ENCODE measurements at places on chromosomes 5 and 9.

- DNase-seq = no peak
Observed at GRCh38 chr5:52190737-52191136, 597.0 kb upstream of the ITGA1 start.

- no peak for DNase-seq
Observed at GRCh38 chr9:35618854-35619799, 914 bp upstream of the CD72 start.

DNA sequence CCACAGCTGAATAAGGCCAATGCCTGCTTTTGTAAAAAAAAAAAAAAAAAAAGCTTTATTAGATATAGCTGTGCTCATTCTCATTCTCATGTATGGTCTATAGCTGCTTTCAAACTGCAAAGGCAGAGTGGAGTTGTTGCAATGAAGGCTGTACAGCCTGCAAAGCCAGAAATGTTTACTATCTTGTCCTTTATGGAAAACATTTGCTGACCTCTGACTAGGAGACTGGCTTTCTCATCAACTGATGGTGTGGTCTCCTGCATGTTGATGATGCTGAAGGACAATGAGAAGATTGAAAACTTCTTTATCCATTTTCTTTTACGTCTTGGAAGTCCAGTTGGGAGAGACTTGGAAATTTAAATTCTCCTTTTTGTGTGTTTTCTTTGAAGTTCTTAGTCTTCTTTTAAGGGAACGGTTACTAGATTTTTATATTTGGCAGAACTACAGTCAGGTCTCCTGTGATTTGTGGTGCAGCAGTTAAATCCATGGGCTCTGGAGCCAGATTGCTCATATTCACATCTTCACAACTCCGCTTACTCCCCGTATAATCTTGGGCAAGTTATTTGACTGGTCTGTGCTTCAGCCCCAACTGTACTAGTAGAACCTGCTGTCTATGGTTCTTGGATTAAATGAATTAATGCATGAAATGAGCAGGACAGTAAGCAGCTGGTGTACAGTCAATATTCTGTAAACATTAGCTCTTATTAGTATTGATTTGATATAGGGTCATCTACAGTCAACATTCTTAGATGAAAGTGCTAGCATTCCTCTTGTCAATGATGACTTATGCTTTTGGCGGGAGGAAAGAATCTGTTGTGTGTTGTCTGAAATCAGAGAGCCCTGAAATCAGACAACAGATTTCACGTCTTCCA is 39.7 kb upstream of the BASP1 start:
- DNase-seq = no peak

DNA sequence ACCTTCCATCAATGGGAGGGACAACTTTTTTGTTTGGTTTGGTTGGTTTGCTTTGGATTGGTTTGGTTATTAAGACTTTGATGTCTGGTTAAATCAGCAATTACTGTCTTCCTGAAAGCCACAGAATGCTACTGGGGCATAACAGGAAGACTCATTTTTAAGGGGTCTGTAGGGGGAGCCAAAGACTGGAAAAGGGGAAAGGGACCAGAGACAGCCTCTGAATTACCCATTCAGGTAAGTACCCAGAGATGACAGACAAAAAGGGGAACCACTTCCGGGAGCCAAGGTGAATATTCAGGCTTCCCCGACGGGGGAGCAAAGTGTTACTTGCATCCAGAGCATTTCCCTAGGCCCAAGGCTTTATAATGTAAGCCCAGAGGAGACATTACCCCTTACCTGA is 4.6 kb upstream of the FEM1C start:
- no peak for DNase-seq

- DNase-seq = no peak
Observed at GRCh38 chr5:89270901-89271300, 387.9 kb upstream of the MEF2C start.

GRCh38 chr9:123571240-123571639 is 215.2 kb downstream of the CRB2 start:
- no peak for DNase-seq

GRCh38 chr9:21801683-21802417 is 586 bp upstream of the MTAP start:
- DNase-seq = peak; percentile 82

DNA sequence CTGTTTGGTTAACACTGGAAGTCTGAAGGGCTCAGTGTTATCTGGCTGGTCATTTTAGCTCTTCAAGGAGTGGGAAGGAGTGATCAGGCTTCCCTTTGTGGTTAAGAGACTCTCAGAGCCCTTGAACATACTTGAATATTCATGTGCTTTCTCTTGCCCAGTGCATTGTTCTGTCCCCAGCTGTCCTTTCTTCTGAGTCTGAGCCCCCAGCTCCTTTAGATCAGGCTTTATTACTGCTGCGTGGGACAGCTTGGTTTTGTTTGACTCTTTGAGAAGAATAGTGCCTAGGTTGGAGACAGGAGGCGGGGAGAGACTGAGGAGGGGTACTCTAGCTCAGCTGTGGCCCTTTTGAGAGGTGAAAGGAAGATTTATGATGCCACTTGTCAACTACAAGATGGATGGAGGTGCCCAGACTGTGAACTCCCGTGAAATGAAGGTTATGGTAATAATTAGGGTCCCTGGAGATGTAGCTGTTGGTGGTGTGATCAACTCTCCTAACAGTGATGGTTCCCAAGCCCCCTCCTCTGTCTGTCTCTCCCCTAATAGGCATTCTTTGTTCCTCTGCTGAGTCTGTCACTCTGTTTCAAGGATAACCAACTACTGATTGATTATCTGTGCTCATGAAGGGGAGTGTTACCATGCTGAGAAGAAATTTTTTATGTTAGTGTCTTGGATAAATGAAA is 83.1 kb upstream of the GLRA1 start:
- DNase-seq = no peak

DNA sequence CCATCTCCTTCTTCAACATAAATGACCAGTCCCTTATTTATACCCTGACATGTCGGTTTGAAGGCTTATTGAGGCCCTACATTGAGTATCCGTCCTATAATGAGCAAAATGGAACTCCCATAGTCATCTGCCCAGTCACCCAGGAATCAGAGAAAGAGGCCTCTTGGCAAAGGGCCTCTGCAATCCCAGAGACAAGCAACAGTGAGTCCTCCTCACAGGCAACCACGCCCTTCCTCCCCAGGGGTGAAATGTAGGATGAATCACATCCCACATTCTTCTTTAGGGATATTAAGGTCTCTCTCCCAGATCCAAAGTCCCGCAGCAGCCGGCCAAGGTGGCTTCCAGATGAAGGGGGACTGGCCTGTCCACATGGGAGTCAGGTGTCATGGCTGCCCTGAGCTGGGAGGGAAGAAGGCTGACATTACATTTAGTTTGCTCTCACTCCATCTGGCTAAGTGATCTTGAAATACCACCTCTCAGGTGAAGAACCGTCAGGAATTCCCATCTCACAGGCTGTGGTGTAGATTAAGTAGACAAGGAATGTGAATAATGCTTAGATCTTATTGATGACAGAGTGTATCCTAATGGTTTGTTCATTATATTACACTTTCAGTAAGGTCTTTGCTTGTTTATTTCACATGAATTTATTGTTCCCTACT is 38.2 kb upstream of the BTNL3 start:
- DNase-seq = no peak

DNA sequence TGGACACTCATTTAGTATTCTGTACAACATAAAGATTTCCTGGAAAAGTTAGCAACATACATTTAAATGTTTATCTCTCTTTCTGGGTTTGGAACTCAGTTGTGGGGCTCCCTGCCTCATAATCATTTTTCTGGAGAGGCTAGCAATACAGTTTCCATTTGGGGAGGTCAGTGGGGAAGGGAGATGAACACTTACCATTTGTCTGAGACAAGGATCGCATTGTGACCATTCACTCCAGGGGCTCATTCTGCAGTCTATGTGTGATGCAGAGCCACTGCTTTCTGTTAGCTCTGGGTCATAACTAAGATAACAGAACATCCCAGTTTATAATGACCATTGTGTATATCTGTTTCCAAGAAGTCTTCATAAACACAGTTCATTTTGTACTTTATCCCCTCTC is 22.4 kb downstream of the C9 start:
- DNase-seq = no peak

DNA sequence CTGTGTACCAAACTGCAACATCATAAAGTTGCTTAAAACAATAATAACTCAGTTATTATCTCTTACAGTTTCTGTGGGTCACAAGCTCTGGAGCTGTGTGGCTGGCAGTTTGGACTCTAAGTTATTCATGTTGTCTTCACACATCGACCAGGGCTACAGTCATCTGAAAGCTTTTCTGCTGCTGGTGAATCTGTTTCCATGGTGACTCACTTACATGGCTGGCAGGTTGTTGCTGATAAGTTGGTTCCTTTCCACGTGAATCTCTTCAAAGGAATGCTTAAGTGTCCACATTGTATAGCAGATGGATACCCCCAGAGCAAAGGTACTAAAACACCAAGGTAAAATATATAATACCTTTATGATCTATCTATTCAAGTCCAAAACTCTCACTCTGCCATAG is 44.8 kb upstream of the CYLC2 start:
- DNase-seq = no peak

DNA sequence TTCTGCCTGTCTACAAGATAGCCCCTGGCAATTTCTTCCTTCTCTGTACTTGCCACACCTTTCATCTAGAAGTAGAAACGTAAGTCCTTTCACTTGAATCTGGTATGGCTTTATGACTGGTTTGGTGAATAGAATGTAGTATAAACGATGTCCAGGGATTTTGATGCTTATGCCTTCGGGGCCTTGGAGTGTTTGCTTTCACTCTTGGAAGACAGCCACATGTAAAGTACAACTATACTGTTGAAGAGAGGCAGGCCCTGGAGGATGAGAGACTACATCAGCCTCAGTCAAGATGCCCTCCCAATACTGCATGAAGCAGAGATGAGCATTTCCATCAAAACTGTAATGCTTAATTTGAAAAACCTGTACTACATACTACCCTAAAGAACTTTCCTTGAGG is 553.8 kb upstream of the C9orf72 start:
- no peak for DNase-seq

- DNase-seq = no peak
Observed at GRCh38 chr9:117869287-117869686, 165.1 kb downstream of the TLR4 start.

GRCh38 chr5:9781275-9781674 is 151.1 kb upstream of the TAS2R1 start:
- DNase-seq = no peak

- DNase-seq = no peak
Observed at GRCh38 chr9:12818431-12819000, 43.7 kb downstream of the LURAP1L start.

DNA sequence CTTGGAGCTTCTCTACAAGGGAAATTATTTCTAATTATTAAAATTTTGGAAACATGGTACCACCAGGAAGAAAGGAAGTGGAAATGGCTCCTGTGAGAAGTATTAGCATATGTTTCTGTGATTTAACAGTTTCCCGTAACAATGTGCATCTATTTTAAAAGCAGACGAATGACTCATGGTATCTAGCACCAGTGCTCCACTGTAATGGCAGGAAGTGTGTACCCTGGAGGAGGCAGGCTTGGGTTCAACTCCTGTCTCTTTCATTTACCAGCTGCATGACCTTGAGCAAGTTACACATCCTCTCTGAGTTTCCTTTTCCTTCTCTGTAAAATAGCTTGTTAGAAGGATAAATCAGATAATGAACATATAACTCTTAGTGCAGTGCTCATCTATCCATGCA is 41.0 kb upstream of the ANGPTL2 start:
- DNase-seq = no peak

- DNase-seq = no peak
Observed at GRCh38 chr5:69152731-69153130, 14.2 kb upstream of the CCNB1 start.

- DNase-seq = no peak
Observed at GRCh38 chr5:77339337-77339890, 128.9 kb downstream of the PDE8B start.

DNA sequence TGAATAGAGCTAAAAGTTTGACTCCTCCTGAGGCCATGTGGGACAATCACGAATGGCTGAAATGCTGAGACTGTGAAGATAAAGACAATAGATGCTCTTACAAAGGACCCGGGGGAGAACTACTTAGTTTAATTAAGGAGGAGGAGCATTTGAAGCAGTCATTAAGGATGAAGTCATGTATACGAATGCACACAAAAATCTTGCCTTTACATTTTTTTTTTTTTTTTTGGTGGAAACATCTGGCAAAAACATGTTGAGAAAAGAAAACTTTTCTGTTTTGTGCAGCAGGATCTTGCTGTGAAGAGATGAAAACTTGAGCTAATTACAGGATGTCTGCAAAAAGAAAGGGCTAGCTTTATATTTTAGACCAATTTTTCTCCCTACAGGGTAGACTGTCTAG is 42.3 kb upstream of the NR3C1 start:
- no peak for DNase-seq

DNA sequence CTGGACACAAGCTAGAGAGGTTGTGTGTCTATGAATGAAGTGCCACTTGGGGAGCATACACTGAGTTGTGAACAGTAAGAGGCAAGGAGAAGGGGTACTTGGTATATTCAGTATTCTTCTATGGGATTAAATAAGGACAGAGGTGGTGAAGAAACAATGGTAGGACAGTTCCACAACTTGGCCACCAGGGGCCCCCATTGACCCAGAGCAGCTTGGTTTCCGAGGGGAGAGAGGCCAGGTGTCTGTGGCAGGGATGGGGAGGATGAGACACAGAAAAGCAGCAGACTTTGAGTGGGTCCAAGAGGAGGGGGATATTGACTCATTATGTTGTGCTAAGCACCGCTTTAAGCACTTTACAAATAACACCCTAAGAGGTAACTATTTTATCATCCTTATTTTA is 220.6 kb downstream of the MELK start:
- DNase-seq = no peak

GRCh38 chr5:84715091-84715490 is 330.4 kb upstream of the EDIL3 start:
- no peak for DNase-seq

GRCh38 chr5:176995896-176996767 is 10.4 kb downstream of the UIMC1 start:
- no peak for DNase-seq

DNA sequence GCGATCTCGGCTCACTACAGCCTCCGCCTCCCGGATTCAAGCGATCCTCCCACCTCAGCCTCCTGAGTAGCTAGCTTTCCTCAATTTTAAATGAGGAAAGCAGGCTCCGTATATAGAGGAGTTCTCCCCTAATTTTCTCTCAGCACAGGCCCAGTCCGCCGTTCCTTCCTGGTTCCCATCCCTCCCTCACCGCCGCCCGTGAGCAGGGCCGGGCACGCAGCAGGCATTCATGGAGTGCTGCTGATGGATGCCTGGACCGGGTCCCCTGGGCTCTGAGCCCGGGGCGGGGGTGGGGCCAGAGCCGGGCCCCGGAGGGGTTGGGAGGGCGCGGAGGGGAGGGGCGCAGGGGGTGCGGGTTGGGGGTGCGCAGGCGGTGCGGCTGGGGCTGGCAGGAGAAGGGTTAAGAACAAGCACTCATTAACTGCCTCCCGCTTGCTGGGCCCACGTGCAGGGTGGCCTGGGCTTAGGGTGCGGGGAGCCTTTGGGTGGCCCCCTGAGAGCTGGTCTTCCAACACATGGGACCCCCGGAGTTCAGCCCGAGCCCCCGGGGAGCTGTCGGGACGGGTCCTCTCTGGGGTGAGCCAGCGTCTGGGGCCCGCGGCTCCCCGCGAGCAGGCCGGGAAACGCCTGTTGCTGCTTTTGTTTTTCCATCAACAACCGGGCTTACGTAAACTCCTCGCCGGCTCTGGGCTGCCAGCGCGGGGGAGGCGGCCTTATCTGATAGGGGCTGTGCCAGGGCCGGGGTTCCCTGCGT is 33.7 kb downstream of the LHX2 start:
- no peak for DNase-seq

Measured in ecto neural progenitor cell (in vitro differentiated cells).